Hypothalamus (tissue), 51 donors: ENCODE measurements at places on chromosomes 12 and 14.
A peak's percentile ranks its signal among the peaks of the same experiment; 100 is the strongest.

- DNase-seq: no peak
Observed at GRCh38 chr14:21902561-21903181, 229.1 kb upstream of the OR4E1 start.

- no peak for DNase-seq
Observed at GRCh38 chr14:77276295-77276935, 5.4 kb upstream of the NGB start.

- DNase-seq: no peak
Observed at GRCh38 chr14:81465507-81466228, 65.5 kb upstream of the STON2 start.

DNA sequence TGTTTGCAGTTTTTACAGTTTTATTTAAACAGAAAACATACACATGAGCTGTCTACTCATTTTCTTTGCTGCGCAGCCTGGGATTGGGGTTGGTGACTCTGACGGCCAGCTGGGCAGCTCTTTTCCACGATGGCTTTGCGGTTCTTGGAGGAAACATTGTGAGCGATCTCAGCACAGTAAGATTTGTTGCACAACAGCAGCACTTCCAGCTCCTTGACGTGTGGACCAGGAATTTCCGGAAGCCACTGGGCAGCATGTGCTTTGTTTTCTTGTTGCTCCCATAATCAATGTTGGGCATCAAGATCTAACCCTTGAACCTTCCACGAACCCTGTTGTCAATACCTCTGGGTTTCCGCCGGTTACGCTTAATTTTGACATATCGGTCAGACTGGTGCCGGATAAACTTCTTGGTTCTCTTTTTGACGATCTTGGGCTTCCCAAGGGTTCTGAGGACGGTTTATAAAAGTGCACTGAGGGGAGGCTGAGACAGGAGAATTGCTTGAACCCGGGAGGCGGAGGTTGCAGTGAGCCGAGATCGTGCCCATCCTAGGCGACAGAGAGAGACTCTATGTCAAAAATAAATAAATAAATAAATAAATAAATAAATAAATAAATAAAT is 21.8 kb downstream of the FKBP11 start:
- no peak for DNase-seq

GRCh38 chr12:119301379-119301778 is 33.1 kb upstream of the CCDC60 start:
- no peak for DNase-seq

- no peak for DNase-seq
Observed at GRCh38 chr14:54356172-54356571, 40.6 kb upstream of the CDKN3 start.

DNA sequence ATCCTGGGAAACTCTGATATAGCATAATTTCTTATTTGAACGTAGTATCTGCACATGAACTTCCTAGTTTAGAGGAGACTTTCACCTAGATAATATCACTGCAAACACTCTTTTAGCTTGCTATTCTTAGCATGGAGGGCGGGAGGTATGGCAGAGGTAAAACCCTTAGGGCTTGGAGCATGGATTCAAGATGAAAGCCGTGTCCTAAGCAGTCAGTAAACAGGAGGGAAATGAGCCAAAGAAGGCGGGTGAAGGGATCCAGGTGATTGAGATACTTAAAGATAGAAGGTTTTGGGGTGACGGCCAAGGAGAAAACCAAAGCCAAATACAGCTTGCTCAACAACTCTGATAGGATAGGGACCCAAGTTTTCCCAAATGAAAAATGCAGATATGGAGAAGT is 107.1 kb upstream of the BCAT1 start:
- no peak for DNase-seq

DNA sequence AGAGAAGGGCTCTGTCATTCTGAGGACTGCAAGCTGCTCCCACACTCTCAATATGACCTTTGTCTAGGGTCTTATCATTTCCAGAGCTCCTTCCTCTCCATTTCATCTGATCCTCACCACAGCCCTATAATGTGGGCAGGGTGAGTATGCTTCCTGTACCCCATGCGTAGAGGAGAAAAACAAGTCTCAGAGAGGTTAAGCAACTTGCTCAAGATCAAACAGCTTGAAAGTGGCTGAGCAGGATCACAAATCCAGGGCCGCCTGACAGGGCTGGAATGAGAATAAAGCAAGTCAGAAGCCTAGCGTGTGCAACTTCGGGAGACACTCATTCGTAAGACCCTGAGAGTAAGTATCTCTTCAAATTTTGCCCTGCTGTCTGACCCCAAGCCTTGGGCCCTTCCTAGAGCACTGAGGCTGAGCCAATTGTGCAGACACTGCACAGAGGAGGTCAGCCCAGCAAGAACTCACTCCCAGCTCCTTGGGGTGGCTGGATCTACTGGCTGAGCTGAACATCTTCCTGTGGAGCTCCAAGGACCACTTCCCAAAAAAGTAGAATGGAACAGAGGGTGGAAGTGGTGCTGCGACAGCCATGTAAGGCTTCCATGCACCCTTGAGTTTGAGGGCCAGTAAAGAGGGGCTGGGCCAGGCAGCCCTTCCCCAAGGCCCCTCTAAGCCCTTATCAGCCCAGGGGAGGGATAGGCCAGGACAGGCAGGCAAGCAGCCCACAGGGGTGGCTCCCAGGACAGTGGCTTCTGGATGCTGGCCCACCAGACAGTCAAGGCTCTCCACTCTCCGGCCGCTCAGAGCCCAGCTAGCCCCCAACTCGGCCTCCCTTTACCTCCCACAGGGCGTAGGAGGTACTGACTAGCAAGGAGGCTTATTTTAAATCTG is 10.5 kb downstream of the ZFP36L1 start:
- DNase-seq: no peak

DNA sequence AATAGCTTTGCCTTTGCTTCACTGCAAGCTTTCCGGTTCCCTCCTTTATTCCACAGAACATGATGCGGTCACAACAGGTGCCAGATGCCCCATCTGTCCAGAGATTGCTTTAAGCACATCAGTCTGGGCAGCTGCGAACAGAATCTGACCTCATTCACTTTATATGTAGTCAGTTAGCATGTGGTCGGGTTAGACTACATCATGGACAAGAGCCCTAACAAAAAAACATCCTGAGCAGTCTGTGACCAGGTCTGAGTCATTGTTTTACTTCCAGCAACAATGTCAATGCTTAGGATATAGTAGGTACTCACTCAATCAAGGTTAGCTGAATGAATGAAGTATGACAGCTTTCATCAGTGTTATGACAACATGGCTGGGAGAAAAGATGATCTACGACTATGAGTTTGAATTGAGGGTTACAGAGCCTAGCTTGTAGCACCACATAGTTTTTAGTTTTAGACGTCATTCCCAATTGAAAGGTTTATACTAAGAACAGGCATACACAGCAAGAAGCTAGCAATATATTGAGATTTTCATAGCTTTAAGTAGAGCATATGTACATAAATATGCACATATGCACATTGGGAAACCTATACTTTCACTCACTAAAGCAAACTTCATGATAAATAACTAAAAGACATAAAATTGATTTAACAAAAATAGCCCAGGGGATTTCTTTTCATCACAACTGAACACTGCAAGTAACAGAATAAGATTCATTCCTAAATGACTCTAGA is 64.2 kb upstream of the TMCC3 start:
- DNase-seq: no peak

DNA sequence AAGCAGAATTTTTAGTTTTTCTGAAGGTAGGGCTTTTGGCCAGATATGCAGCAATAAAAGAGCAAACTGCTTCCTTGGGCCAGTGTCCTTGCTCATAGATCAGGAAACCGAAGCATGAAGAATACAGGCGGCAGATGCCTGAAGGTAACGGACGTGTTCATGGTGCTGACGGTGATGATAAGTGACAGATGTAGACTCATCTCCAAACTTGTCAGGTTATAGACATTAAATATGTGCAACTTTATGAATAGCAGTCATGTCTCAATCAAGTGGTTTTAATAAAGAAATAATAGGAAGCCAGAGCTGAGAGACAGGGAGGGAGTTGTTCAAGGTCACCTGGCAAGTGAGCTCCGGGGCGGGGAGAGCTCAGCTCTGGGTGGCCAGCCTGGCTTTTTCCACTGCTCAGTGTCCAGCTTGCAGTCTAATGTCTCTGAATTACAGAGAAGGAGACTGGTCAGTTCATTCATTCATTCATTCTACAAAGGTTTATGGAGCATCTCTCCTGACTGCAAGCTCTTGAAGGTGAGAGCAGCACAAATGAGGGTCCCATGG is 1.0 kb downstream of the SERPINA5 start:
- no peak for DNase-seq

DNA sequence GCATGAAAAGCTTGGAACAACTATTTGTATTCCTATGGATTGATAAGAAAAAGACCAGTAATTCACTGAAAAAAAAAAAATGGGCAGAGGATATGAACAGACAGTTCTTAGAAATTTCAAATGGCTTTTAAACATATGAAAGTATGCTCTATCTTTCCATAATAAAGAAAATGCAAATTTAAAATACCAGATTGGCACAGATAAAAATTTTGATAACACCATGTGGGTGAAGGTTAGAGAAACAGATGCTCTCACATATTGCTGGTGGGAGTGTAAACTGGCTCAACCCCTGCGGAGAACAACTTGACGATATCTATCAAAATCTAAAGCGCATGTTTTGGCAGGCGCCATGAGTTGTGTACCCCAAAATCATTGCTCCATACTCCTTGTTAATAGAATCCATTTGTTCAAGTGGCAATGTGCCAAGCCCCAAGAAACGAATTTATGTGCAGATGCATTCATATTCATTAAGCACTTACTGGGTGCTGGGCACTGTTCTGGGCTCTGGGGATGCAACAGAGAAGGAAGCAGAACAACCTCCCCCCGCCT is 29.5 kb upstream of the TMPO start:
- DNase-seq: no peak

GRCh38 chr12:103548622-103549601 is 38.2 kb upstream of the STAB2 start:
- DNase-seq: peak; percentile 66

DNA sequence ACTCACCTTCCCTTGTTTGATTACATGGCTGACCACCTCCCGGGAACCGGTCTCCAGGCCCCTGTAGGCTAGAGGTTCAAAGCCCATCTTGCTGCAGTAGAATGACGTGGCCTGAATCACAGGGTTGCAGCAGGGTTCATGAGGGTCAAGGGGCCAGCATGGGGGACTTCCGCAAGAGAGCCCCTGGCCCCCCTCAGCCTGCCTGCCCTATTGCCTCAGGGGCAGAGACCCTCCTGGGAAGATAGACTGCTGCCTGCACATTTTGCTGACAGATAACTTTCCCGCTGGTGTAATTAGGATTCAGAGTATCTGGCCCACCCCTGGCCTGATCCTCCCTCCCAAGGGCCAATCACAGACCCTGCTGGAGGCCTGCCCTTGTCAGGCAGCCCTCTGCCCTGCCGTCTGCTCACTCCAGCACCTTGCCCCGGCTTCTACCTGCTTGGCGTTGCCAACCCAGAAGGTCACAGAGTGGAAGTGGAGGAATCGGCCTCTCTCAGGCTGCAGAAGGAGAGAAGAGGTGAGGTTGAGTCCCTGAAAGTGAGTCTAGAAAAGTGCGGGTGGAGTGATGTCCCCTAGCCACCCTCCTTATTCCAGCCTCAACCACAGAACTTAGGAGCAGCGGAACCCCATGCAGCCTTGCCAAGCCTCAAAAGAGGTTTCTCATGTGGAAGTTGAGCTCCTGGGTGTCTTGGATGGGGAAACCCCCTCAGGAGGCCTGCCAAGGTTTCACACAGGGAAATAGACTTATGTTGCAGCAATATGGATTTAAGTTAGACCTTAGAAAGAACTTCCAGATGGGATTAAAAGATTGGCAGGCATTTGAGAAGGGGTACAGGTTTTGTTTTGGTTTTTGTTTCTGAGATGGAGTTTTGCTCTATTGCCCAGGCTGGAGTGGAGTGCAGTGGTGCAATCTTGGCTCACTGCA is 1.1 kb downstream of the HPD start:
- no peak for DNase-seq

DNA sequence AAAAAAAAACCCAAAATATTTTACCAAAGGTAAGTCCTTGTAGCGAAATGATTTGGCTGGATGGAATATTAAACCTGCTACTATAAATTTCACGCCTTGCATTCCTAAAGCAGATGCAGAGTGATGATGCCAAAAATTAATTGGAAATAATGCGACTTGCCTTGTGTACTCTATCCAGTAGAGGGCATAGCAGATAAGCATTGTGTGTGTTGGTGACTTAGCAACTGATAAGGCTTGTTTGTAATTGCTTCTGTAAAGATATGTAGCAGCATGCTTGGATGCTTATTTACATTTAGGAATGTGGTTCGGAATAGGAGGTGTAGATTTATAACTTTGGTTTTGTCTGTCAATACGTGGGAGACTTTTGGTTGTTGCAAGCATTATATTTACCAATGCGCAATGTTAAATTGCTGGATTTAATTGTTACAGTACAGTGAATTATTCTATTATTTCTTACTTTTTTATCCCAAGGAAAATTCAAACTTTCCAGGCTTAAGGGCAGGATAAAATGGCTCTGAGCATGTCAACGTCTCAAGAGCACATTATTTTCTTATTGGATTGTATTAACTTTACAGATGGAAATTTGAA is 80.5 kb downstream of the TMEM260 start:
- no peak for DNase-seq

- no peak for DNase-seq
Observed at GRCh38 chr12:70644861-70645260, 7.6 kb upstream of the PTPRB start.

GRCh38 chr12:46269429-46270241 is 792 bp upstream of the SLC38A1 start:
- DNase-seq: no peak

DNA sequence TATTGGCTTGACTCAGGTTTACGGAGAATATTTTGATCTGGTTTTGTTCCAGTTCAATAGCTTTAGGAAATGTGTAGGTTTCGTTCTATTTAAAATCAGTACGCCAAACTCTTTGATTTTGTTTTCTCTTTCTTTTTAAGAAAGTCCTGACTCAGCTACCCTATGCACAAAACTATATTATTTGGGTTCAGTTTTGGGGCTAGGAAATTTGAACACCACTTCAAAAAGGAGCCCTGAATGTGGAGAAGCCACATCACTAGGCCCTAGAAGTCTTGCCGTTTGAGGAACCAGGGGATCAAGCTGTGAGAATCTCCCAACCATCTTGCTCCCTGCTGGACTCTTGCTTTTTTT is 168.2 kb upstream of the BCL2L14 start:
- DNase-seq: no peak

DNA sequence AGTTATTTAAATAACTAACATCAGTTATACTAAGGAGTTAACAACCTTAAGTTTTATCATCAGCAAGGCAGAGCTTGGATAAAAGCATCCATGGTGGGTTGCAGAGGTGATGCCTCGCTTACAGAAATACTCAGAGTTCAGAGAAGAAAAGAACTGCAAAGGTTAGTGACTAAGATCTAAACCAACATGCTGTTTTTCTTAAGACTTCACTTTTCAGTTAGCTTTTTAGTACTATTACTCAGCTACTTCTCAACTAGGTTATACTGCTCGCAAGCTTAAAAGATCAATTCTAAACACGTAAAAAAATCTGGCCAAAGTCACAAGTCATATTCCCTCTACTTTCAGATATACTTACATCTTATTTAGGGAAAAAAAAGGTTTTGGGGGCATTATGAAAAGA is 2.8 kb downstream of the PPP1CC start:
- DNase-seq: no peak

GRCh38 chr12:33830070-33830469 is 192.2 kb upstream of the ALG10 start:
- DNase-seq: no peak

- no peak for DNase-seq
Observed at GRCh38 chr14:70779667-70780066, 29.6 kb downstream of the MAP3K9 start.

- no peak for DNase-seq
Observed at GRCh38 chr12:82415402-82415801, 57.1 kb downstream of the METTL25 start.

GRCh38 chr12:112207397-112207924 is 82.1 kb downstream of the TRAFD1 start:
- DNase-seq: no peak
